ENCODE measurements at places on chromosomes 4 and X.

DNA sequence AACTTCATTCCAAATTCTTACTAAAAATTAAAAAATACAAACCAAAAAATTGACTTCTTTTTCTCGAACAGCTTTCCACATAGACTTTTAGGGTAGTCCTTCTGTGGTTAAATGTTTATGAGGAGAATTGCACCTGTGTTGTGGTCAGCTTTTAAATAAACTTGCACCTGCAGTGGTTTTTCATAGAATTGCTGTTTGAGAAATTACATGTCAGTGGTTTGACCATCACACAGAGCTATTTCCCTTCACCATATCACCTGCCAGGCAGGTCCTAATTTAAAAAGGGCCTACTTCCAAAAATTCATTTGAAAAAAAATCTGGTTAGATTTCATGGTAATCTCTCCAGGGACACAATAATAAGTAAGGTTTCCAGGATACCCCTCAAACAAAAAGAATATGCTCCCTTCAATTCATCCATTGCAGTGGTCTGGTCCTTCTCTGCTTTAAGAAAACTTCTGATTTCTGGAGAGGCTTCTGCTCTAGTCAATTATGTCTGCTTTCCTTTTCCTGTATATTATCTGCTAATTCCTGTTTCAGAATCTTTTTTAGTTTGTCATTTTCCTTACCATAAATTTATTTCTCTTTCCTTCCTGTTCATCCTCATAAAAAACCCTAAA is 9.8 kb upstream of the UTP3 start:
- no peak for DNase-seq

GRCh38 chr4:168871632-168872031 is 138.4 kb downstream of the CBR4 start:
- no peak for DNase-seq

DNA sequence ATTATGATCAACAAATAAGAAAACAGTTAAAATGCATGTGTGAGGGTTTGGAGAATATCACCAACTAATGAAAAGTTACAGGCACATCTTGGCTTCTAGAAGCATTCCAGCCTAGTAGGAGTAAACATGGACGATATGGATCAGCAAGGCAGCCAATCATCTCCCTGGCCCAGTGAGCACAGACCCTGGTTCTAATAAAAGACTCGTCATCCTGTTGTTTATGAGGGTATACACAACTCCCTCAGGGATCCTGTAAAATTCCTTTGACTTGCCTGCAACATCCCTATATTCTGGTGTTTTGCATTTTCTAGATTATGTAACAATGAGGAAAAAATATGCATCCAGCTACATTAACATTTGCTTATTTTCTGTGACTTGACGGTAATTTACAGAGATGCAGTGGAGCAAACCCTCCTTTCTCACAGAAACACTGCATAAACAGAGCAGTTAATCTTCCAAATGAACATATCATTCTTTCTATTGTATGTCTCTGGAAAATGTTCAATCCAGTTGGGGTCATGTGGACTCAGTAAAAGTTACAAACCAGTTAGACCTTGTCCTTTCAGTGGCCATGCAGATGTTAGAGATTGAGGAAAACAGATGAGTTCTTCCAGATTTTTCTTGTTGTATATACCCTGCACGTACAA is 88.9 kb upstream of the NDP start:
- DNase-seq, result no peak

GRCh38 chr4:146465628-146466027 is 56.1 kb downstream of the SLC10A7 start:
- DNase-seq, result no peak

DNA sequence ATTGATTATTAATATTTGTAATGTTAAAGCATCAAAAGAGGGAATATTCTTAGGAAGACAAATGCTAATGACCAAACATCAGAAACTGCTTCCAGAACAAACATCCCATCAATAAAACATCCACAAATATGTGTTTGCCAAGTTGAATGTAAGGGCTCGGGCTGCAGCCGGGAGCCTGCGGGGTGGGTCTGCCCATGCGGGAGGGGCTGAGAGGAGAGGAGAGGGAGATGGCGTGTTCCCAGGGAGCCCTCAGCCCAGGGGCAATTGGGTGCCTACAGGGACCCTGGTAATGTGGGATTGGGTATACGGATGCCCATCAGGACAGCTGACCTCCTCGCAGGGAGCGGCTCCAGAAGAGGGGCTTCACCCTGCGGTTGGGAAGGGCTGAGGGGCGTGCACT is 38.4 kb upstream of the PSAPL1 start:
- DNase-seq, result no peak

DNA sequence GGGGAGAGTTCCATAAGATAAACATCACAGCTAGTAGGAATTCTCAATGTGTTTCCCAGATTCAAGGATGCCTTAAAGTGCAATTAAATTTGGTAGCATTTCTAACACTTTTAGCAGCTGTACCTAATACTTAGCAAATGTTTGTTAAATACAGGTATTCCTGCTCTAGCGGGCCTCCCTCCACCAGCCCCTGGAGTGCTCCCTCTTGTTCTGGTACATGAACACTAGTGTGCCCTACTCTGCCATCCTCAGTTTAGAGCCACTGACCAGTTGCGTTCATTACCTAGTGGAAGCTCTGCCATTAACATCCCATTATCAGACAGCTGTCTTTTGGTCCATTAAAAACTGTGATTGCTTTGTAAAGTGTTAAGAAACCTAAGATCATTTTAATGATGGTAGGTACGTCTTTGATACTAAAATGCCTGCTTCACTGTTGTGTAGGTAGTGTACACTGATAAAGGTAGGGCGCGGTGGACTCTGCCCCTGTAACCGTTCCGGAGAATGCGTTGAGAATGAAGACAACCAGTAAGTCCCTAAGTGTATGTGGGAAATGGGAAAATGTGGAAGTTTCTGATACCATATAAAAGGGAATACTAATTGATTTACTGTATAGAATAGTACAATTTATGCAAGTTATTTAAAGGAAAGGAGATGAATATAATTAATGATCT is 21.7 kb downstream of the KIAA0232 start:
- DNase-seq, result no peak

DNA sequence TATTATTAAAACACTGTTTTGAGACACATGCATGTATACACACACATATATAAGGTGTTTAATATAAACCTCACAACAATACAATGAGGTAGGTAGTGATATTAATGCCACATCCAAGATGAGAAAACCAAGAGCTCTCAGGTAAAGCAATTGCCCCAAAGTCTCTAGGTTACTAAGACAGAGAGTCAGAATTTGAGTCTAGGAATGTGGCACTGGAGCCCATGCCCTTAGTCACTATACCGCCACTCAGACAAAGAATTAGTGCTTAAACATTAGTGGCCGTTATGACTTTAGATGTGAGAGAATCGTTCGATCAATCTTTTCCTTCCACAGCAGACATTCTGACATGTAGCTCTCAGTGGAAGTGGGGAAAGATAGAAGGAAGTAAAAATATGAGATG is 108.2 kb upstream of the ACSL4 start:
- no peak for DNase-seq

DNA sequence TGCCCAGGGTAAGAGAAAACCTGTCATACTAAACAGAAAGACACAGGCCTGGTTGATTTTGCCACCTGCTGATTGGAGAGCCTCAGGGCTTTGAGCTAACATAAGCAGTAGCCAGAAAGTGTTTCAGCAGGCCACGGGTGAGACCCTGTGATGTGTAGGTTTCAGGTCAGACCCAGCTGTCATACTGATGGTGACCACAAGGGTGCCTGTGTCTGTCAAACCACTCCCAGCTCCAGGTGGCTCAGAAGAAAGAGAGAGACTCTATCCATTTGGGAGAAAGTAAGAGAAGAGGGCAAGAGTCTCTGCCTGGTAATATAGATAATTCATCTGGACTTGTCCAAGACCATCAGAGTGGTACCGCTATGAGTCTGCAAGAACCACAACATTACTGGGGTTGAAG is 72.8 kb upstream of the NLRP2B start:
- no peak for DNase-seq

GRCh38 chr4:79023799-79024770 is 84.8 kb upstream of the PAQR3 start:
- no peak for DNase-seq
